ENCODE measurements at places on chromosomes 4 and X.

- no peak for DNase-seq
Measured at GRCh38 chr4:99215521-99215920, 3.5 kb downstream of the ADH6 start.

DNA sequence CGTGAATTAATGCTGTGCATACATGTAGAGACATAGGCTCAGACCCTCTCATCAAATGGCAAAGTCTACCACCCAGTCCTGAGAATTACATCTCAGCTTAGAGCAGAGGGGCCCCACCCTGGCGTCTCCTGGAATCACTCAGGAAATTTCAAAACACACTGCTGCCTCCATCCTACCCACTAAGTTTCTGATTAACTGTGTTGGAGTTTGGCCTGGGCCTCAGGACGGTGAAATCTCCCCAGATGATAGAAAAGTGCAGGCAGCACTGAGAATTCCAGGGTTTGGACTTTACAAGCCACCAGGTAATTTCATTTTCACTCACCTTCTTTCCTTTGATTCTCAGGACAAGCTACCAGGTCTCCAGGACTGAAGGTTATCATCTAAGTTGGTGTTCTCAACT lies 3.3 kb upstream of the FAM9C start:
- DNase-seq = no peak

DNA sequence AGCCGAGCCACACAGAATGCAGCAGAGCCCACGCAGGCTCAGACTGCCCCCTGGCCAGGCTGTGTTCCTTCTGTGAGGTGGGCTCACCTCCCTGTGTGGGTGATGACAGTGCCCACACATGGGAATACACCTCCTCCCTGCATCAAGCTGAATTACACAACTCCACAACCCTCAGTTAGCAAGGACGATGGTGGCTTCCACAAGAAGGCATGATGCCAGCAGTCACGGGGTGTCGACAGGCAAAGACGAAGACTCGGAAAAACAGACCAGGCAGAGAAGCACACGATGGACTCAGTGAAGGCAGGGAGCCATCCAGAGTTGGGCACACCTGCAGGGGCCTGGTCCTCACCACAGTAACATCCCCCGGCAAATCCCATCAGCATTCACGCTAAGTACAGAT lies 12.1 kb downstream of the LETM1 start:
- no peak for DNase-seq

DNA sequence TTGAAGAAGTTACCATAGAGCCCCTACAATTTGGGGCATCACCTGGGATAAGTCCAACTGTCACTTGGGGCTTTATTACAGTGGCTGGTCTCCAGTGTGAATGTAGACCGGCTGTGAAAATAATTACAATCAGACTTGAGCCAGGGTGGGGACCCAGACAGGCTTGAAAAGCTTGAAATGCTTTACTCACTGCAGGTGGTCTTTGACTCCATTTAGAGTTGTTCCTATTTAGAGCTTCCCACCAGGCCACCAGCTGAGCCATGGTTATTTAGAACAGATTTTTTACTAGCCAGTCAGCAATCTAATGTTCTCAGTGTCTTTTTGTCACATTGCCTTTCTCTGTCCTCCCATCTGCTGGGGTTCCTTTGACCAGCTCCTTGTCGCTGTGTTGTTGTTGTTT lies 5.7 kb downstream of the ARHGAP10 start:
- no peak for DNase-seq
